ENCODE measurements at places on chromosomes 5 and 9.

GRCh38 chr5:6484899-6485298, 36.2 kb downstream of the UBE2QL1 start:
- DNase-seq, result no peak

- no peak for DNase-seq
Measured at GRCh38 chr9:37424204-37424685, 1.7 kb downstream of the GRHPR start.

- no peak for DNase-seq
Measured at GRCh38 chr5:2898661-2899060, 147.2 kb upstream of the IRX2 start.

GRCh38 chr9:127568618-127568970, 43.5 kb upstream of the STXBP1 start:
- no peak for DNase-seq

DNA sequence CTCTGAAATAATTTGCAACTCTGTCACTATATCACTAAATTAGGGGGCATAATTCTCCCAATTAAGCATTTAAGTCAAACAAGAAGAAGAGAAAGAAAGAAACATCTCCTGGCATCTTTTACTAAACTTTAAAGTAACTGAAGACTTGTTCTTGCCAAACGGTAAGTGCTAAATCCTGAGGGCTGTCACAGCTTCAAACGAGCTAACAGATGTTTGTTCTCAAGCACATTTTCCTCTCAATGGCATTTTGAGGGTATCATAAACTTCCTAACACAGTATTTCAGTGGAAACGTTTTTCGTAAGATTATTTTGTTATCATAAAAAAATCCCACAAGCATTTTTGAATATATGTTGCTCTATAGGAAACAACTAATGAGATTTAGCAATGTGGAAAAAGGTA, 169.5 kb upstream of the TAS2R1 start:
- DNase-seq, result no peak

DNA sequence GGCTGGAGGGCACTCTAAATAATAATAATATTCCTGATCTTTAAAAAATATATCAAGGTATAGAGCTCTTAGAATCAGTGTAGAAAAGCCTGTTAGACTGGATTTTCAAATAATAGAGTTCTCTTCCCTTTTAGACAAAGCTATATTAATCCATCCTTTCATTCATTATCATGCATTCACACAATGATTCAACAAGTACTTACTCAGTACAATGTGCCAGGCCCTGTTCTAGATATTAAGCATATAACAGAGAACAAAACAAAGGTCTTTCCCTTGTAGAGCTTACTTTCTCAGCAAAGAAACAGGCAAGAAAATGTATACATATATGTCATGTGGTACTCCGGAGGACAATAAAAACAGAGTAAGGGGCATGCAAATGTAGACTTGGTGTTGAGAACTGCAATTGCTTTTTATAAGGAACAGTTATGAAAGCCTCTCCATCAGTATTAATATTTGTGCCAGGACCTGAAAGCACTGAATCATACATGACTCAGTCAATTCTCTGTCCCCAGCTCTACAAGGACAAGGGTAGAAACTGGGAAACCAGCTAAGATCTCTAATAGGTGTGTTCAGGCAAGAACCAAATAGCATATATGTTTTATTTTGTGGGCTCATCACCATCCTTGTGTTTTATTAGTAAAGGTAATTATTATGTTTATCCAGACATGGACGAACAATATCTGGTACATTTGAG, 72.2 kb downstream of the PIP5K1B start:
- no peak for DNase-seq

GRCh38 chr9:16062542-16063240, 509.8 kb downstream of the CCDC171 start:
- DNase-seq, result no peak

- DNase-seq, result no peak
Measured at GRCh38 chr5:175517824-175518450, 39.6 kb downstream of the SFXN1 start.

GRCh38 chr5:74127381-74128320, 501.7 kb downstream of the ARHGEF28 start:
- DNase-seq, result no peak

- DNase-seq, result no peak
Measured at GRCh38 chr5:61704289-61704688, 372.2 kb downstream of the ZSWIM6 start.

GRCh38 chr5:127556609-127557334, 39.3 kb downstream of the PRRC1 start:
- no peak for DNase-seq

GRCh38 chr5:119386596-119387344, 31.0 kb downstream of the TNFAIP8 start:
- DNase-seq, result no peak

DNA sequence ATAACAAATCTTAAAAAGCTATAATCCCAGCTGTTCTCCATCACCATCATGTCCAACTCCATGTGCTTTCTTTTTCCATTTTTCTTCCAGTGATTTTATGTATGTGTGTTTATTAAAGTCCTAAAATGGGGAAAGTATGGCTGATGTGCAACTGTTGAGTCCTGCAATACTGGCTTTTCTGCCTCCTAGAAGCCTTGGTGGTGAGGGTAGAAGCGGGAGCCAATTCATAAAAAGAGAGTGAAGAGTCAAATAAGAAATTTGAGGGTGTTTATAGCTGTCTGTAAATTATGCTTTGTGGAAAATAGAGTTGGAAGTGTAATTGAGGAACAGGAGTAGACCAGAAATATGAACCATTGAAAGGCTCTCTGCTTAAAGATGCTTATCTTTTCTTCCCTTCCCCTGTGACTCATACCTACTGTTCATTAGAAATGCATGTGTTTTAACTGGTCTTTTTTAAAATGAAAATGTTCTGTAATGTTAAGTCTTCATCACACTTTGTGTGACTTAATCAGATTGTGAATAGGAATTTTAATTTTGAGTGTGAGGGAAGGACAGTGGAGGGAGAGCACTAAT, 80.1 kb downstream of the ZCCHC7 start:
- peak; percentile 93 for DNase-seq

DNA sequence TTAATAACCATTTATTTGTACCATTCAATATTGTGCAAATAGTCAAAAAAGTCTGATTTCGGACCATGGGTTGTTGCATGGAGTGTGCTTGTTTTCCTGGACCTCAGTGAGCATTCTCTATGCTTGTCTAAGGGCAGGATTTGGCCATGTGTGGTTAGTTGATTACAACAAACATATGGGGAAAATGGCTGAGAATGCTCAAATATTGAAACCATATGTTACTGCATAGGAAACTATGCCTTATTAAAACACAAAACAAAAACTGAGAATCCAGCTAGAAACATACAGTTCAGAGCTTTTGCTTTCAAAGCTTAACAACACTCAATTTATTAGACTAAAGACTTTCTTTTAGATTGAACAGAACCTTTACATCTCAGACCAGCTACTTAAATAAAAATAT, 928.3 kb downstream of the NR2F1-AS1 start:
- DNase-seq, result no peak

- no peak for DNase-seq
Measured at GRCh38 chr9:128056086-128056485, 11.0 kb downstream of the NAIF1 start.

DNA sequence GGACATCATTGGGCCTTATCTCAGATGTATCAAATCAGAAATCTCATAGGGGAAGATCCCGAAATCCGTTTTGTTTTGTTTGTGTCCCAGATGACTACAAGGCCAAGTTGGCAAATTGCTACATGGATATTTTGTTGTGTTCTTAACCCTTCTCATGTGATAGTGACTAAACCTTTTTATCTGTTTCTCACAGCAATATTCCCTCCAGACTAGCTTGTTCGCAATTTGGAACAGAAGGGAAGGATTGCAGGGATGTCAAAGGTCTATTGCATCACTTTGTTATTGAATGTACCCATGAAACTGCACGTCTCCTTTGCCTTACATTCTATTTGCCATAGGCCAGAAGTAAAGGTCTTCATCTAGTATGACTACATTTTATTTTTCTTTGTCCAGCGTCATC, 453.9 kb downstream of the NFIB start:
- DNase-seq, result no peak

DNA sequence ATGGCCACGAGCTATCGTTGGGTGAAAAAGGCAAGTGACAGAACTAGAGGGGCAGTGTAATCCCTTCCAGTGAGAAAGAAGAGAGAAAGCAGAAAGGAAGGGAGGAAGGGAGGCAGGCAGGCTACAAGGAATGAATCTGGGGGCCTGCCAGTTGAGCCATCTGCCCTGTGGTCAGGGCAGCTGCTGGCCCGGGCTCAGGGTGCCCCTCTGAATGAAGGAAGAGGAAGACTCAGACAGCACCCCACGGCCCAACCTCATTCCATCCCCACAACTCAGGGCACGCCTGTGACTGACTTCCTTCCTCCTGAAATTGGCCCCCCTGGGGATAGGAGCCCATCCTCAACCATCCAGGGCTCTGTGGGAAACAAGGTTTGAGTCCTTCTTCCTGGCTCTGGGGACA, 20.3 kb upstream of the FLT4 start:
- no peak for DNase-seq

- no peak for DNase-seq
Measured at GRCh38 chr5:149181732-149182131, 40.4 kb downstream of the ABLIM3 start.

DNA sequence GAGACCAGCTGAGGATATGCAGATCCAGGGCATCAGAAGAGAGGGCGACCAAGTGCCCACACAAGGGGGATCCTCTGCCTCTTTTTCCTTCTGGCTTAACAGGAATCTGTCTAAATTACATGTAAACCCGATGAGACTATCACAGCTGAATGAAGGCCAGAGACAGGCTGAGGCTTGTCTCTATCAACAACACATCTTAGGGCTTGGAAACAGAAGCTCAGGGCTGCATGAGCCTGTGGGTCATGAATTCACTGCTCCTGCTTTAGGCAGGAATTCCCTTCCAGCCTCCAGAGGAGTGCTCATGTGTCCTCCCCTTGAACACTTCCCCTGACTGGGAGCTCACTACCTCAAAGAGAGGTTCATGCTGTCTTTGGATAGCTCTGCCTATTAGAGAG, 106.1 kb upstream of the PHYKPL start:
- DNase-seq, result no peak

DNA sequence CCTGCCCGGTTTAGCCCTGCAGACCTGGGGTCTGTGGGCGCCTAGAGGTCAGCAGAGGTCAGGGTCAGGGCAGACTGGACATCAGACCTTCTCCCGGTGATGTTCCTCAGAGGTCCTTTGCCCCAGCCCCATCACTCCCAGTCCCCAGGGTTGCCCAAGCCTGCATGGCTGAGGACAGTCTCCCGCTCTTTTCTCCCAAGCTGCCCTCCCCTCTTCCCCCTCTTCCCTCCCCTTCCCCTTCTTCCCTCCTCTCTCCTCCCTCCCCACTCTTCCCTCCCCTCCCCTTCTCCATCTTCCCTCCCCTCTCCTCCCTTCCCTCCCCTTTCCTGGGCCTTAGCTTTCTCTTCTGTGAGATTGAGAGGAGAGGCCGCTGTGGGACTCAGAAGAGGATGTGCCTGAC, 10.4 kb downstream of the LHX3 start:
- no peak for DNase-seq

GRCh38 chr5:45334939-45335338, 361.2 kb downstream of the HCN1 start:
- DNase-seq, result no peak

DNA sequence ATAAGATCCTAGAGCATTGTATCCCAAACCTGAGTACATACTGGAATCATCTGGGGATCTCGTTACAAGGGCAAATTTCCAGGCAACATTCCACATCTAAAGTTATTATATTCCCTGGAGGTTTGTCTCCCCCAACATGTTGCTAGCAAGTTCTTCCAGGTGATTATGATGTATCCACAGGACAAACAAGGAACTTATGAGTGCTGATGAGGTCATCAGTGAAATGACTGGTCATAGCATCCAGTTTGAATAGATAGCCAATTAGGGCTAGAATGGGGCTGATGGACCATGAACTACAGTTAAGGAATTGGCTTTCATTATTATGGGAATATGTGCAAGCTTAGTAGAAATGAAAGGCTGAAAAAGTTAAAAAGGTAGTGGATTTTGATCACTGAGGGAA, 115.2 kb downstream of the CWC27 start:
- no peak for DNase-seq

DNA sequence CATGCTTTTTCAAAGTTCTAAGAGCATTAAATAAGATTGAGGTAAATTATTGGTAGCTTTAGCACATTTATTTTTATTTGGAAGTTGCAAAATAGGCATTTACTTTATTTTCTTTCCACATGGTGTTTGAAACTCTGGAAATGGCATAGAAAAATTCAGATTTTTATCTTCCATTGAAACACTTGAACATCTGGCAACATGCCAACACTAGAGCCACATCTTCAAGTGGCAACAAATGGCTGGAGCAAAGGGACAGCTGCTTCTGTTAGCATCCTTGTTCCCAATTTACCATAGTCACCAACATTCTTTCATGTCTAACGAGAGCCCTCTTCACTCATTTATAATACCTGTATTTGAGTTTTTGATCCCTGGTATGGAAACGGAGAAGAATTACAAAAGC, 539.9 kb downstream of the ZNF608 start:
- DNase-seq, result no peak

GRCh38 chr5:147659166-147659929, 123.2 kb downstream of the JAKMIP2 start:
- DNase-seq, result no peak
